ENCODE measurements at places on chromosomes 3 and 15.

DNA sequence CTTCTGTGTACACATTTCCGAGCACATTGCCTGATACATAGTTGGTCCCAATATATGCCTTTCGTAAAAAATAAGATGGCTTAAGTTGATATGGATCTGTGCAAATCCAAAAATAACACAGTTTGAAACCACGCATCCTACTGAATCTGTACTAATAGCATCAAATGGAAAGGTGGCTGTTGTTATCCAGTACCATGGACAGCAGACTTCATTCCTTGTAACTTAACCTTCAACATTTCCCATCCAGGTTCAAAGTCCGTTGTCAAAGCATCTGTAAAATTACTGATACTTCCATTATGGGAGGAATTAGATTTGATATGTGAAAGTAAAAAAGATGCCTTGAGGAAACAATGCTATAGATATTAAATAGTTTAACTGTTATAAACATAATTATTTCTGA, 65.5 kb upstream of the C3orf49 start:
- no peak for DNase-seq

DNA sequence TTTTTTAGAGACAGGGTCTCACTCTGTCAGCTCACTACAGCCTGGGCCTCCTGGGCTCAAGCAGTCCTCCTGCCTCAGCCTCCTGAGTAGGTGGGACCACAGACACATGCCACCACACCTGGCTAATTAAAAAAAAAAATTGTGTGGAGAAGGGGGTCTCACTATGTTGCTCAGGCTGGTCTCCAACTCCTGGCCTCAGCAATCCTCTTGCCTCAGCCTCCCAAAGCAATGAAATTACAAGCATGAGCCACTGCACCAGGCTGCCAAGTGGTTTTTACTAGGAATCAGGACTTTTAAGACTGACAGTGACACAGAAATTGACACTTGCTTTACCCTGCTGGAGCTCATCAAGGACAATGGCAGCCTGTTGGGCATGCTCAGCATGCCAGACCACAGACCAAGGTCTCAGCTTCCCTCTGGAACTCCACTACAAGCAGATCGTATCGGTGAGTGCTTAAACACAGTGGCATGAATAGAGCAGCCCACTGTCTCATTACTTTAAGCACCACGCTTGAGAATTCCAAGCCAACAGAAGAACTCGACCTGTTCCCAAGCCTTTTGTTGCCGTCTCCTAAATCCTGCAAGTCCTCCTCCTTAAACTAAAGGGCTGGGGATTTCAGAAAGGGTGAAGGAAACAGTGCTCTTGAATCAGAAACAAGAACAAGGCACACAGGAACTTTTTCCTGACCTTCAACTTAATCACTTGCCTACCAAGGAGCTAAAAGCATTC, 41.4 kb downstream of the EOMES start:
- no peak for DNase-seq

DNA sequence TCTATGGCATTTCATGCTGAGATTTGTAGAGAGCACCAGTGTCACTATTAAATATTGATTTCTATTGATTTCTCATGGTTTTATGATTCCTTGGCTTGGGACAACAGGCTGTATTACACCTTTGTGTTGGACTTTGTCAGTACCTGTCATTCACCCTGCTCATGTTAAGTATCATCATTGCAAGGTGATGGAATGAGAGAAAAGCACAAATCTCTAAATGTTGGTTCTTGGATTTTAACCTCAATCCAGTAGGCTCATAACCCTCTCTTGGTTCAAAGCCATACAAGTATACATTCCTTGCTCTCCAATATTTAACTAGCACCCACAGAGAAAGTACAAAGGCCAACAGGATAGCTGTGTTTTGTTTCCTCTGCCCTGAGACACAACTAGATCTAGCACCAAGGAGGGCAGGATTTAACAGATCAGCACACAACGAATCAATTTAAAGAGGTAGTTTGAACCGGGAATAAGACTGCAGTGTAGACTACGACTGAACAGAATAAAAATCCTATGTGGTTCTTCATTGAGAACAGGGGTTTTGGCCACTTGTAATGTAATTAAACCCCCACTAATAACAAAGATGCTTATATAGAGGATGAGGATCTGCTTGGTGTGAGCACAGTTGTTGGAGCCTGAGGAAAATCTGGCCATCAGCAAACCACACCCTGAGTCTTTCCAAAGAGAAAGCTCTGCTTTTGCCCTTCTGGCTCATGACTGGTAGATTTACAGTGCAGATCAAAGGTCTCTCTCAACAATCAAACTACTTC, 78.0 kb upstream of the TNFSF10 start:
- no peak for DNase-seq

DNA sequence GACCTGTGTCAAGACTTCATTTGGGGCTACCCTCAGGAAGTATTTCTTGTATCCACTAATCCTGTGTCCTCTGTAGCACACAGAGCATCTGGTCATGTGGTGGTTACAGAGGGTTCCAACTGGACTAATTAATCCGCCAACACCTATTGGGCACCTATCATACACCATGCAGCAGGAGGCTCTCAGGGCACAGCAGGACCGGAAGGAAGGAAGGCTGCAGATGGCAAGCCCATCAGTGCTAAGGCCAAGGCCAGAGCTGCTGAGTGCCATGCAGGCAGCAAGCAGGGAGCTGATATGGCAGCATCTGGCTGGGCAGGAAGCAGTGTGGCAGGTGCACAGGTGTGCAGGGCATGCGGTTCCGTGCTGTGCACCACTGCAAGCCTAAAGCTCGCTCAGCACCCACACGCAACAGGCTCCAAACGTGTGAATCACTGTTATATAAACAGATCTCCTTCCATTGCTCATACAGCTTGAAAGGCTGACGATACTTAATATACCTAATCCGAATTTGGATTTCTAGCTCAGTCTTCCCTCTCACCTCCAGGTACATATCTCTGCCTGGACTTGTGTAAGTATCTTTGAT, 64.4 kb upstream of the SNRPA1 start:
- peak; percentile 76 for DNase-seq

DNA sequence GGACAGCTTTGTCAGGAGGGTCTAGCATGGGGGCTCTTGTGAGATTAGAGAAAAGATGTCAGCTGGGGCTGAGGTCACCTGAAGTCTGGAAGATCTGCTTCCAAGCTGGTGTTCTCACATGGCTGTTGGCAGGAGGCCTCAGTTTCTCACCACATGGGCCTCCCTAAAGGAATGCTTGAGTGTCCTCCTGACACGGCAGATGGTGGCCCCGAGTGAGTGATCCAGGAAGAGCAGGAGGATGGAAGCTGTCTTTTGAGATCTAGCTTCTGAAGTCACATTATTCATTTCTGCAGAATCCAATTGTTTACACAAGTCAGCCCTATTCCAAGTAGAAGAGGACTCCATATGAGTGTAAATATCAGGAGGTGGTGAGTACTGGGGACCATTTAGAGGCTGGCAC, 344.0 kb upstream of the PROK2 start:
- no peak for DNase-seq

- DNase-seq: no peak
Observed at GRCh38 chr15:82647045-82647834, at the start of gene CPEB1. CPEB1 (minus strand) TSS chr15:82647363; CDS start chr15:82628459, 18,904 bp downstream.

DNA sequence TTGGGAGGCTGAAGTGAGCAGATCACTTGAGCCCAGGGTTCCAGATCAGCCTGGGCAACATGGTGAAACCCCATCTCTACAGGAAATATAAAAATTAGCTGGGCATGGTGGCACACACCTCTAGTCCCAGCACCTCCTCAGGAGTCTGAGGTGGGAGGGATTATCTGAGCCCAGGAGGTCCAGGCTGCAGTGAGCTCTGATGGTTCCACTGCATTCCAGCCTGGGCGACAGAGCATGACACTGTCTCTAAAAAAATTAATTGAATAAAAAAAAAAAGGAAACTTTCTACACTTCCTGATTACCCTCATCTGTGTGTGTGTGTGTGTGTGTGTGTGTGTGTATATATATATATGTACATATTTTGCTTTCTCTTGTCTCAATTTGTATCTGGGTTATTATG, 31.4 kb downstream of the DIPK2A start:
- DNase-seq: no peak

DNA sequence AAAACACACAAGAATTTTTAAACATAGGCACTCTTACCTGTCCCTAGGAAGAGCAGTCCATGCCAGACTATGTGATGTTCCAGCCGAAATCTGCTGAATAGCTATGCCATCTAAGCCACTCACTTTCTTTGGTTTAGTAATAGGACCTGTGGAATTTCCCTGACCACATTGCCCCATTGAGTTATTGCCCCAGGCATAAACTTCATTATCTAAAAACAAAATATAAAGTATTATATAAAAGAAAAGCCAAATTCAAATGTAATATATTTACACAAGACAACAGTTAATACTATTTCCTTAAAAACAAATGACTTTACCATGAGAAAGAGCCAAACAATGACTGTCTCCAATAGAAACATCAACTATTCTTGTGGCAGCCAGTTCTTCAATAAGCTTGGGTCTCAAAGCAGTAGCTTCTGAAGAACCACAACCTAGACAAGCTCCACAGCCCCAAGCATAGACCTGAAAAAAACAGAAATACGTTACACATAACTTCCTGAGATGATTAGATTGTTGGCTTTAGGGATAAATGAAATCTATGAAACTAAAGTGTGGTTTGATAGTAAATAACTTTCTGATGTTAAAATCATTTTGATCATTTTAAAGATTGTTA, 84.3 kb downstream of the HERC1 start:
- DNase-seq: no peak

DNA sequence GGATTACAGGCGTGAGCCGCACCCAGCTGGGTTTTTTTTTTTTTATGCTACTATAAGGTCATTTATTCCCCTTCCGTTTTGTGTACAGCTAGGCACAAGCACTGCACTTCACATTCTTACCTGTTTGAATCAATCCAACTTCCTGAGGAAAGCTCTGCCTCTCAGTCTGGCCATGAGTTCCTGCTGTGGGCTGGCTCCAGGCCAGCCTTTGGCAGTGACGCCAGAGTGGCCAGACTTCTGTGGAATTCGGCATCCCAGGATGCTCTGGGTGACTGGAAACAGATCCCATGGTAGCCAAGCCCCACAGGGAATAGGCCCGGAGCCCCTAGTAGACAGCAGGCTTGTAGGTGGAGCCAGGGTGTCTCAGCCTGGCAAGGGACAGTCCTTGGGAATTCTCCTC, 21.5 kb upstream of the TIMP4 start:
- no peak for DNase-seq

- DNase-seq: peak; percentile 33
Observed at GRCh38 chr3:178602856-178603255, 66.6 kb downstream of the KCNMB2 start.

- DNase-seq: no peak
Observed at GRCh38 chr3:9732080-9732739, 675 bp downstream of the BRPF1 start.

DNA sequence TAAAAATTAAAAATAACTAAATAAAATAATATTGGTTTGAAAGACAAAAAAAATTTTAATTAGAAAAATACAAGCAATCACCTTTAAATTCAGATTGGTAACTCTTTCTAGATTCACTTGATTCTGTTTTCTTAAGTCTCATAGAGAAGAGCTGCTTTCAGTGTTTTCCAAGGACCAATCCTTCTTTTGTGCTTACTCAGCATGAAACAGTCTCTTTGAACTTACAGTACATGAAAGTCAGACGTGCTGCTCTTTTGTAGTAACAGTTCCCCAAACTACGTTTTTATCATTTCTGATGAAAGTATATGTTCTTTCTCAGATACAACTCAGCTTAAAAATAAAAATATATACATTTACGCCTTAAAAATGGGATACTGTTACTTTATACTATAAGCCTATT, 171.9 kb upstream of the CCDC54 start:
- DNase-seq: no peak

DNA sequence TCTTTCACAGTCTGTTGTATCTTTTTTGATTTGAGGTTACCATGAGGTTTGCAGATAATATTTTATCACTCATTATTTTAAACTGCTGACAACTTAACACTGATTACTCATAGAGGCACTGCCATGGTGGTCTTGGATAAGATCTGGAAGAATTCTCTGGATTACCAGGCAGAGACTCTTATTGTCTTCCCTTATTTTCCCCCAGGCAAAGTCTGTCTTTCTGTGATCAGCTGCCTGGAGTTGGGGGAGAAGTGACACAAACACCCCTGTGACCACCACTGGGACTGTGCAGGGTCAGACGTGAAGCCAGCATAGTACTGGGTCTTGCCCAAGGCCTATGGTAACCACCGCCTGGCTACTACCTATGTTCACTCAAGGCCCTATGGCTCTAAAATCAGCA, 4.7 kb downstream of the PATL2 start:
- DNase-seq: no peak

DNA sequence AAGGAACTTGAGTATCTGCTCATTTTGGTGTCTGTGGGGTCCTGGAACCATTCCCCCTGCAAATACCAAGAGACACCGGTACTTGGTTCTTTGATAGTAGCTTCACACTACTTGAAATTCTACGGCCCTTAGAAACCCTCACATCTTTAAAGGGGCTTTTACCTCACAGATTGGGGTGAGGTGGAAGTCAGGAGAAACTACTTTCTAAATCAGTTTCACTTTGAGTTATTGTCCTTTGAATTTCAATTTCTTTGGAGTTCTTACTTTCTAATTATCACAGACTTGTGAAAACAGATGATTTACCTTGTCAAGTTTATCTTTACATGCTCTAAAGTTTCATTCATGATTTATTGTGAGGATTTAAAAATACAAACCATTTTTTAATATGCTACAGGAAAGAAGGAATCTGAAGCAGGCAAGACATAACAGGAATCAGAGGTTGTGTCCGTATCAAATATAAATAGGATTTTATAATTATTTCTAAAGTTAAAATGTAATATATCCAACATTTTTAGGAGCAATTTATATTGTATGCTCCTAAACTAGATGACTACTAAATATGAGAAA, 98.9 kb downstream of the NEDD4 start:
- DNase-seq: no peak

DNA sequence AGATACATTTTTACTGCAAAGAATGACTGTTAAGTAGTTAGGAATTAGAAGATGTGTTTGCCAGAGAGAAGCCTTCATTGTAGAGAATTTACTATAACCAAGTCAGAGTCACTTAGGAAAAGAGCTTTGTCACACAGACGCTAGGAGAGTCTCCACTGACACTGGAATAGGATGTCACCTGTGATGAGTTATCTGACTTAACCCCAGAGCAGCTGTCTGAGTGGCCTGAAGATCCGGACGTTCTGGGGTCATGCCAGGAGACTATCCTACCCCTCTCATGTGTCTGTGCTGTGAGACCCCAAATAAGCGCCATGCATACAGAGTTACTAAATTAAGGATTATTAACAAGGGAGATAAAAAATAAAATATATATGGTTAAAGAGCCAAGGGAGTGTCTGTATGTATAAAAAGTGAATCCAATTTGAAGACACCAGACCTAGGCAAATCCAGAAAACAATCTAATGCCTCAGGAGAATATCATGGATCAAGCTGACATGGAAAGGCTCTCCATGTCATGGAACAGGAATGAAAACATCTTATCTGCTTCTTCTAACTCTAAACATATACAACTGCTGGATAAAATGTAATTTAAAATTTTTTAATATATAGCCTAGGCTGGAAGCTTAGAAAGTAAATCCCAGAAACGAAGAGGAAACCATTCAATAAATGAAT, 43.5 kb downstream of the ITGB5 start:
- no peak for DNase-seq

Measured in epithelial cell of prostate (primary cell).